Chondrocyte (in vitro differentiated cells): ENCODE measurements at places on chromosomes 2 and 18. TPM values are rescaled to one million over a fixed set of nuclear protein-coding genes. Genes with fewer than 3 reads are reported as not detected.

- no peak for DNase-seq
Measured at GRCh38 chr2:241052677-241053360, 49.3 kb downstream of the MTERF4 start.

DNA sequence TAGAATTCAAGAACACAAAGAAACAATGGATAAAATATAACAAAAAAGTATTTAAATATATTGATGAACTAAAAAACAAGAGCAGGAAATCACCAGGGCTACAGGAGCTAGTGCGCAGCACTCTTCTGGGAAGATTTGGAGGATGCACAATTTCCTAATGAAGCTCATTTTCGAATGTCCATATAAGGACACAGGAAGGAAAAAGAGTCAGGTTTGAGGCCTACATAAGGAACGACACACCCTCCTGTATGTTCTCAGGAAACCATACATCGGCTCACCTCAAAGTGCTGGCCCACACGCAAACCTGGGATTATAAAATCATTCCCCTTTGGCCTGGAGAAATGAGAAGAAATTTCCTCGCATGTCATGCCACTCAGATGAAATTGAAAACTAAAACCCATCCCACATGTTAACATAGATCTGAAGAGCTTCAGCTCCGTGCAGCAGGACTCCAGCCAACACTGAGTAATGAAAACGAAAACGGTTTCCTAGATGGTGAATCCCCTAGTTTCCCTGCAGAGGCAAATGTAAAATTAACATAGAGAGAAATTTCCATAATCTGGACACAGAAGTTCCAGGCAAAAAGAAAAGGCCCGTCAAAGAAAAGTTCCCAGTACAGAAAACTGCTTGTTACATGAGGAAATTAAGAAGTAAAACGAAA, 825.8 kb downstream of the SOCS6 start:
- no peak for DNase-seq

DNA sequence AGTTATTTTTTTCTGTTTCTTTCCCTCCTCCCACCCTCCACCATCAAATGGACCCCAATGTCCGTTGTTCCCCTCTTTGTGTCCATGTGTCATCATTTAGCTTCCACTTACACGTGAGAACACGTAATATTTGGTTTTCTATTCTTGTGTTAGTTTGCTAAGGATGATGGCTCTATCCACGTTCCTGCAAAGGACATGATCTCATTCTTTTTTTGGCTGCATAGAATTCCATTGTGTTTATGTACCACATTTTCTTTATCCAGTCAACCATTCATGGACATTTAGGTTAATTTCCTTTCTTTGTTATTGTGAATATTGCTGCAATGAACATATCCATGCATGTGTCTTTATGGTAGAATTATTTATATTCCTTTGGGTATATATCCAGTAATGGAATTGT, 91.3 kb upstream of the TNP1 start:
- DNase-seq: no peak

DNA sequence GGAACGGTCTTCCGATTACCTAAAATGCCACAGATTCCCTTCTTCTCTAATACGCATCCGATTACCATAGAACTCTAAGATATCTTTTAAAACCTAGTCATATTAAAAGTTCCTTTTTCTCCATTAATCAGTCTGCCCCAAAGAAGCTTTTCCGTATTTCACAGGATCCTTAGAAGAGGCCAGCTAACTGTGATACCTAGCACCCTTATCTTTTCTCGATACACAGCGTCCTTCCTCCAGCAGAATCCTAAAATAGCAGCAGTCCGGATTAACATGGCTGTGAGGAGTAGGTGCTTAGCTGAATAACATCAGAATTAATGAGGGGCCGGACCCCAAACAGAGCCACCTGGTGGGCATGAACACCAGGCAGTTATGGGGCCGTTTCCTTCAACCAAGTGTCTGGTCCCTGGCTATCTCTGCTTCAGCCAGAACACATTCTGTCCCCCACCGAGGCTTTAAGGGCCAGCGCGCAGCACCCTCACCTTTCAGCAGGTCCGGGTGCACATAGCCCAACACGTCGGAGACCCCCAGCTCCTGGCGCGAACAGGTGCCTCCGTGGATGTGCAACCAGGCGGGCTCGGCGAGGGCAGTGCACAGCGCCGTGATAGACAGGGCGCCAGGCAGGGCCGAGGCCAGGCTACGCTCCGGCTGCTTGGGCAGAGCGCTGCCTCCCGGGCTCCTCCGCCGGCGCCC, 995 bp downstream of the TMEM127 start:
- DNase-seq: no peak

DNA sequence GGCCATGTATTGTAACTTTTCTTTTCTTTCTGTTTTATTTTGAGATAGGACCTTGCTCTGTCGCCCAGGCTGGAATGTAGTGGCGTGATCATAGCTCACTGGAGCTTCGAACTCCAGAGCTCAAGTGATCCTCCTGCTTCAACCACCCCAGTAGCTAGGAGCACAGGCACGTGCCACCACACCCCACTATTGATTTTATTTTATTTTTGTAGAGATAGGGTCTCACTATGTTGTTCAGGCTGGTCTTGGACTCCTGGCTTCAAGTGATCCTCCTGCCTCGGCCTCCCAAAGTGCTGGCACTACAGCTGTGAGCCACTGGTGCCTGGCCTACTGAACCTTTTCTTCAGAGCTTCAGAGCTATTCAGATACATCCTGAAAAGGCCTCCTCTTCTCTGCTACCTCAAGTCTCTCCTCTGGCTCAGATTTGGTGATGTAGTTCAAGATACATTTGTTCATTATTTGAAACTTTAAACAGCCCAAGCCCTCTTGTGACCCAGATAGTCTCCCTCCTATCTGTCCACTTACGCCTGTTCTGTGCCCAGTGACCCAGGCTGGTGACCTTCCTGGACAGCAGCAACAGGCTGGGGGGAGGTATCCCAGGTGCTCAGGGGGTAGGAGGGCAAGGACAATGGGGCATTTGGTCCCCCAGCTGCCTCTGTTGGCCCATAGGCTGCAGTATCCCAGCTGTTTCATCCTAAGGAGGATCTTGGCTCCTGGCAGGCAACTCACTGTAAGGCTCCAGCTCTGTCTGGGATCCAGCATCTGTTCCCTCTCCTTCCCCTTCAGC, 38.6 kb downstream of the LAMA3 start:
- DNase-seq: no peak

GRCh38 chr18:74524097-74524496, 10.2 kb upstream of the CNDP1 start:
- DNase-seq: no peak

GRCh38 chr2:227098162-227098515, 65.9 kb downstream of the COL4A4 start:
- DNase-seq: no peak

DNA sequence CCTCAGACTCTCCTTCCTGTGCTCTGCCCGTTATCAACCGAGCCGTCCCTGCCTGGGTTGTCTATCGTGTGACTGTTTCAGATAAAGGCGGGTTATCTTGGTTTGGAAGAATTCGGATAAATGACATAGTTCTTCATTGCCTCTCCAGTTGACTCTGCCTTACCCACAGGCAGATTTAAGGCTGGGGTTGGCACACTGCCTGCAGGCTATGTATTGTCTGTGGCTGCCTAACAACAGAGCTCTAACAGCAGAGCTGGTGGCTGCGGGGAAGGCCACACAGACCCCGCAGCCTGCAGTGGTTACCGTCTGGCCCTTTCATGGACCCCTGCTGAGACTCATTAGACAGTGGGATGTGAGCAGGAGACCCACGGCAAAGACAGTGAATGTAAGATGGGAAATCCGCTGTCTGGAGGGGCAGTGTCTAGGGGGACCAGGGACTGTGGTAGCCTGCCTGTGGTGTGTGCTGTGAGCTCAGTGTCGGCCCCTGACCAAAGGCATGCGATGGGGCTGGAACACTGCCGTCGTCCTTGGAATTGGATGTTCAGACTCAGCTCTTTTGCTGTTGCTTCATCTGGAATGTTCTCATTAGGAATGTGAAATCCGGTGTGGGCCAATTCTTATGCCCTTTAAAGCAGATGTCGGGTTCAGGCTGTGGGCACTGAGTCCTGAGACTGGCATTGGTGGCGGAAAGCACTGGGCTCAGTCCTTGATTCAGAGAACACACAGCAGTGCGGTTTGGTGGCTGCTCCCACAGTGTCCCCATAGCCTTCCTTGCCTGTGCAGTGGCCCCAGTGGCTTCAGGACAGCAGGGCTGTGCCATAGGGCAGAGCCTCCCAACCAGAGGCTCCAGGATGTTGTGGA, 44.5 kb downstream of the SH3RF3 start:
- DNase-seq: no peak

GRCh38 chr2:212882626-212883025, 268.8 kb downstream of the IKZF2 start:
- DNase-seq: no peak

DNA sequence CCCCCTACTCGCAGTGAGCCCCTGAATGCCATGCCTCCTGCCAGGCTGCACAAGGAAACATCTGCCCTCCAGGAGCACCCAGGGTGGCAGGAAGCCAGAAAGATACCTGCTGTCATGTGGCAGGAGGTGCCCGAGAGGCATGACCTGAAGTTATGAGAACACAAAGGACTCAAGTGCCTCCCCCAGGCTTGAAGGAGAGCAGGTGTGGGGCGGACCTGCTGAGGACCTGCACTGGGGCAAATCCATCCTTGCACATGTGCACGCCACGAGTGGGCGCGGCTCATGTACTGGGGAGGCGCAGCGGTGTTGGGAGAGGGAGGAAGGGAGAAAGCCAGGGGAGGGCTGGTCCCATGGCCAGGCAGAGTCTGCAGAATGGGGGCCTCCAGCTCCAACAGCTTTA, 26.9 kb downstream of the SDC1 start:
- no peak for DNase-seq

DNA sequence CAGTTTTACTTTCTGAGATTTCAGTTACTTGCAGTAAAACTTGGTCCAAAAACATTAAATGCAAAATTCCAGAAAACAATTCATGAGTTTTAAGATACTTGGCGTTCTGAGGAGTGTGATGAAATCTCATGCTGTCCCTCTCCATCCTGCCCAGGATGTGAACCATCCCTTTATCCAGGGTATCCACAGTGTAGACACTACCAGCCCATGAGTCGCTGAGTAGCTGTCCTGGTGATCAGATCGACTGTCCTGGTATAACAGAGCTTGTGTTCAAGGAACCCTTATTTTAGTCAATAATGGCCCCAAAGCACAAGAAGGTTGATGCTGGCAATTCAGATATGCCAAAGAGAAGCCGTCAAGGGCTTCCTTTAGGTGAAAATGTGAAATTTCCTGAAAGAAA, 3.2 kb downstream of the SP100 start:
- DNase-seq: no peak

Gene NOSTRIN
- total RNA-seq: 0.27 TPM in 1 of 3 replicates, not detected in the others

Gene RAX
- not detected in 3 replicates for total RNA-seq

Gene SERPINB4
- not detected in 3 replicates for total RNA-seq

Gene VRK2
- 15.7 to 20.1 TPM (median 19.3 TPM) in 3 replicates for total RNA-seq

Gene UPP2
- total RNA-seq: 0.60 TPM in 1 of 3 replicates, not detected in the others

Gene GALNT5
- 14.2 to 30.0 TPM (median 14.4 TPM) in 3 replicates for total RNA-seq
